ENCODE measurements at places on chromosomes 2 and 18. TPM values are rescaled to one million over a fixed set of nuclear protein-coding genes. Genes with fewer than 3 reads are reported as not detected.

Gene BOD1L2
- total RNA-seq: not detected

Gene CFC1
- total RNA-seq: not detected

Gene DDX1
- total RNA-seq: 114 TPM

Gene DNAJC5G
- not detected for total RNA-seq

Gene FOXD4L1
- 0.16 TPM for total RNA-seq

Gene POTEI
- total RNA-seq: not detected

Gene DNER
- total RNA-seq: not detected

Gene PJVK
- 1.6 TPM for total RNA-seq

Gene ST6GAL2
- 0.09 TPM for total RNA-seq

Measured in fibroblast of the aortic adventitia (primary cell).